ENCODE measurements at places on chromosomes 13 and 19.

GRCh38 chr13:48590141-48590901 lies 57.4 kb upstream of the RCBTB2 start:
- DNase-seq = no peak

DNA sequence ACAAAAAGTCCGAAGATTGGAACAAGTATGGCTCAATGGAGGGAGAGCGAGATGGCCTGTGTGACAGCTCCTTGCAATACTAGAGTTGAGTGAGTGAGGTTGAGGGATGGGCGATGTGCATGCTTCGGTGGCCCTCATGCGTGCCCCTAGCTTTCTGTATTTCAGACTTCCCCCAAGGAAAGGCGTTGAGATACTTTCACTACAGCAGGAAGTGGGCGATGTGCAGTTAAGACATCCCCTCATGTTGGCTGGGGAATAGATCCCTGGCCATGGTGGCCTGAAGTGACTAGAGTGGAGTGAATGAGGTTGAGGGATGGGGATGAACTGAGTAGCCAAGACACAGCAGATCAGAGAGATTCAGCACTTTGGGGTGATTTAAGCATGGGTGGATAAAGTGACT lies 633.9 kb upstream of the GPC6 start:
- DNase-seq = no peak

DNA sequence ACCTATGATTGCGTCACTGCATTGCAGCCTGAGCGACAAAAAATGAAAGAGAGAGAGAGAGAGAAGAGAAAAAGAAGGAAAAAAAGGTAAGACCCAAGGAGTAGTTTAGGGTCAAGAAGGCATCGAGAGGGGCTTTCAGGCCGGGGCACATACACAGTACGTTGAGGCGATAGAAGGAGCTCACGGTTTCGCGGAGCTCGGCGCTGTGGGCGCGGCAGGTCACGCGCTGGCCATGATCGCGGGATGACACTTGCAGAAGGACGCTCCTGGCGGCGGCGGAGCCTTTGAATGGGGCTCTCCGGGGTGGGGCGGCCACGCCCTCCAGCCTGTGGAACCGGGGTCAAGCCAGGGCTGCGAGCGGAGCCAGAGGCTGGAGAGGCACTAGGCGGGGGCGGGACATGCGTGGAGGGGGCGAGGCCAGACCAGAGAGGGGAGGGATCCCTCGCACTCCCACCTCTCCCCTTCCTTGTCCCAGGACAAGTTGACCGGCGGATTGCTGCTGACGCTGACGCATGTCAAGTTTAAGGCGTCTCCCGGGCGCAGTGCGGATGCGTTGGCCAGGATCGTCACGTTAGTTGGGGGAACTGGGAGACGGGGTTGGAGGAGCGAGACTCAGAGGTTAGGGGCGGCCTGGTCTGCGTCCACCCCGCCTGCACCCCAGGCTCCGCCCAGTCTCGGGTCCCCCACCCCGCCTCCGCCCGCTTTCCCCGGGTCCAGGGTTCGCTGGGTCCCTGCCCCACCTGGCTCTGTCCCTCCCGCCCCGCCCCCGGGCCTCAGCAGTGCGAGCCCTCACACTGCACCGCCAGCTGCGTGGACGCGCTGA lies 6.9 kb downstream of the NPHS1 start:
- DNase-seq = no peak

- no peak for DNase-seq
Observed at GRCh38 chr13:46377554-46377953, 9.5 kb downstream of the RUBCNL start.

GRCh38 chr13:101092985-101093384 lies 323.3 kb downstream of the NALCN start:
- no peak for DNase-seq

GRCh38 chr19:35080613-35081170 lies 34.9 kb upstream of the FXYD3 start:
- no peak for DNase-seq

DNA sequence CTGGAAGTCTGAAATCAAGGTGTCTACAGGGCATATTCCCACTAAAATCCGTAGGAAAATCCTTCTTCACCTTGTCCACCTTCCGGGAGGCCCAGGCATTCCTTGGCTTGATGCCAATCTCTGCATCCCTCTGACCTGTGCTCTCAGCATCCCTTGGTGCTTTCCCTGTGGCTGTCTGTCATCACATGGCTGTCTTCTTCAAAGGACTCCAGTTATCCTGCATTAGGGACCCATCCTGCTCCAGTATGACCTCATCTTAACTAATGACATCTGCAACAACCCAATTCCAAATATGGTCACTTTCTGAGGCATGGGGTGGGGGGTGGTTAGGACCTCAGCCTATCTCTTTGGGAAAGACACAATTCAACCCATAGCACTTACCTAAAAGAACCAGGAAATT lies 423.8 kb downstream of the IRS2 start:
- DNase-seq = no peak

GRCh38 chr19:5181329-5181728 lies 159.3 kb downstream of the PTPRS start:
- no peak for DNase-seq

DNA sequence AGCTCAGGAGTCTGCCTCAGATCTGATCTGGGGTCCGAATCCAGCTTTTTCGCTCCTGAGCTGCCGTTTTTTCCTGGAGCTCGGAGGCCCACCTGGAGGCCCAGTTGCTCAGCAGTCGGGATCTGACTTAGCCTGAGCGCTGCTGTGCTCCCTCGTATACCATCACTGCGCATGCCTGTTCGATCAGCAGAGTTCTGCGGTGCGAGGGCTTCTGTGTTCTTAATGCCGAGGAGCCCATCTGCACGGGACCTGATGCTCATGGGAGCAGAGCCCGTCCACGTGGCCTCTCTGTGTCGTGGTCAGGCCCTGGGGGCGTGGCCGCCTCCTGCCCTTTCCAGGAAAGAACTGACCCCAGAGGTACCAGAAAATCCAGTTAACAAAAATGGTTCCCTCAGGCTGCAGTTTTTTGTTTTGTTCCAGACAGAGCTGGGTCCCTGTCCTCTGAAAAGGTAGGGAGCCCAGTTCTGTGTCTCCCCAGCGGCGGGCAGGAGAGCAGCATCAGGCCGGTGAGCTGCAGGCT lies 57.4 kb downstream of the MCF2L start:
- DNase-seq = no peak

GRCh38 chr19:3573858-3574637 lies 1.3 kb downstream of the HMG20B start:
- peak; percentile 99 for DNase-seq

GRCh38 chr13:27712421-27712820 lies 79.9 kb upstream of the GSX1 start:
- no peak for DNase-seq

DNA sequence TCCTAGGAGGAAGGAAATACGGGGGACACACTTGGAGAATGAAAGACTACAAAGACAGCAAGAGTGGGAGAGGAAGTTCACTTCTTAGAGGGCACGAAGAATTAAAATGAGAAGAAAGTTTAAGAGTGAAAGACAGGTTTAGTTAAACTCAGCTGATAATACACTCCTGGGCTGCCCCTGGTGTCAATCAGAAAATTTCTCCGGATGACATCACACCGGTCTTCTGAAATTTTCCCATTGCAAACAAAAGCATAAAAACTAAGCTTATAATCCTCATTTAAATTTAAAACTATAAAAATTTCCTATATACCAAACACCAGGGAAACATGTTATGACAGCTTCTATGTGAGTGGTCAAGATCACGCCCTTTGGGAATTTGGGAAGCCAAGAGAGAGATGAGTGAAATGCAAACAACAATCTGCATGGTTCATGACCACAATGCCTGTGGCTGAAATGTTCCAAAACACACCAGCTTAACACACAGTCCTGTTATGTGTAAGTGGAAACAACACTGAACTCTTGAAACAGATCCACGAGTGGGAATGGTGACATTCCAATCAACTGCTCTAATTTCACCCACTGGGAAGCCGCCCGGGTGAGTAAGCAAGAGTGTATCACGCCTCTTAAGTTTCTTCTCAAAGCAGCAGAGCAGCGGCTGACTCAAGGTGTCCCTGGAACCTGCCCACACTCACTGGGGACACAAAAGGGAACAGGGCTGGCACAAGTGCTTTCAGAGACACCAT lies 49.0 kb downstream of the BRD4 start:
- DNase-seq = no peak

- no peak for DNase-seq
Observed at GRCh38 chr19:39347332-39348164, 5.3 kb downstream of the SAMD4B start.

GRCh38 chr19:1455336-1456120 lies 5.6 kb downstream of the APC2 start:
- DNase-seq = peak; percentile 88

DNA sequence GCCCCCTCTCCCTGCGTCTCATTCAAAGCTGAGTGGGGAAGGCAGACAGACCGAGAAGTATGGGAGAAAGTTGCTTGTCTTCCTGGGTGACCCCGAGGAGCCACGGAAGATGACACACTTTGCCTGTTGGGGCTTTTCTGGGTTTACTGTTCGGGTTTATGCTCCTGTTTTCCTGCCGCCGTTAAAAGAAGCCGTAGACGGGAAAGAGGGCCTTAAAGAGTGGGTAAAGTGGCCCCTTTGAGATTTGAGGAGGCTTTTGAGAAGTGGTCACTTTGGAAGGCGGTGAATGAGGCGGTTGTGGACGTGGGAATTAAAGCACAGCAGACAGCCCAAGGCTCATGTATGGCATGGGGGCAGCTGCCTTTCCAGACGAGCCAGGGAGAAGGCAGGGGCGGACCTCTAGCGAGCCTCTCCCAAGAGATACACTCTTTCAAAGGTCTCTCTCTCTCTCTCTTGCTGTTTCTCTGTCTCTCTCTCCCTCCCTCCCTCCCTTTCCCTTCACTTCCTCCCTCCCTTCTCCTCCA lies 493 bp upstream of the LHFPL6 start:
- peak; percentile 52 for DNase-seq

- DNase-seq = no peak
Observed at GRCh38 chr13:30053939-30054338, 203.5 kb upstream of the UBL3 start.

GRCh38 chr13:24922387-24922744 lies 158.4 kb downstream of the RNF17 start:
- no peak for DNase-seq

GRCh38 chr19:55273978-55274707 lies 5.8 kb downstream of the HSPBP1 start:
- no peak for DNase-seq

DNA sequence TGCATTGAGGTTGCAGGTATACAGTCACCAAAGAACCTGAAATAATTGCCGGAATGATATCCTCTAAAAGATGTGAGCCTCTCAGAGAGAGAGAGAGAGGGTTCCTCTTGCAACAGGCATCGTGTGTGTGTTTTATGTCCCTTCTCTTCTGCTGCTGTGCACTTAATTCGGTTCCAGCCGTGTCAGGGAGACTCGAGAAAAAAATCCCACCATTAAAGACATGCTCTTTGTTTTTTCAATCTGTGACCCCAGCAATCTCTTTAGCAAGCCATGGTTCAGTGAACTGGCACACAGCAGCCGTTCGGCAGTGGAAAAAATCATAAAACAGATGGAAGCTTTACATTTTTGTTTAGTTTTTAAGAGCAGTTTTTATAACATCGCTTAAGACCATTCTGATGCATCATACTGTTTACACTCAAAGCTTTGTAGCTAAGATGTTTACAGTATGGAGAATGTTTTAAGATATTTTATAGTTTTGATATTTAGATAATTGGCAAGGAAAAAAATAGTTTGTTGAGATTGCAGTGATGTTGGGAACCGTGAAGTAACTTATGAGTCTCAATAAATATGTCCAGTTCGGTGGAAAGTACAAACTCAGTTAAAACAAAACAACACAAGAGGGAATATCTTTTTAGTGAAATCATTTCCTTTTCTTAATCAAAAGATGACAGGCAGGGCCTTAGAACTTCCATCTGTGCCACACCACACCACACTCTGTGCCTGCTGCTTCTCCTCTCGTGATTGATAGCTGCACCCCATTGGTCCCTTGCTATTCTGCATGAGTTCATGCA lies 31.2 kb upstream of the ZNF536 start:
- no peak for DNase-seq

DNA sequence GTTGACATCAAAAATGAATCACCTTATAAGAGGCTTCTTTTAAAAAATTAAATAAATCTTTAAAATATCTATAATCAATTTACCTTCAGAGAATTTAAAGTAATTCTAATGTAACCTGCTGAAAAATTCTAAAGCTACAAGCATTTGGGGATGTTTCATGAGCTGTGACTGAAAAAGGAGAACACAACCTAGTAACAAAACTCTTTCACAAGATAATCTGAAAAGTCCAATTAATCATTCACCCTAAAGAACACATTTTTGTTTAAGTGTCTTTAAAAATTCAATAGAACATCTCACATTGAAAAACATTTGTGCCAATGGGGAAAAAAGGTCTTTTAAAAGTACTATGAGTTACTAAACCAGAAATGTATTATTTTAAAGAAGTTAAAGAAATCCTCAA lies 22.8 kb downstream of the KLF12 start:
- DNase-seq = no peak

DNA sequence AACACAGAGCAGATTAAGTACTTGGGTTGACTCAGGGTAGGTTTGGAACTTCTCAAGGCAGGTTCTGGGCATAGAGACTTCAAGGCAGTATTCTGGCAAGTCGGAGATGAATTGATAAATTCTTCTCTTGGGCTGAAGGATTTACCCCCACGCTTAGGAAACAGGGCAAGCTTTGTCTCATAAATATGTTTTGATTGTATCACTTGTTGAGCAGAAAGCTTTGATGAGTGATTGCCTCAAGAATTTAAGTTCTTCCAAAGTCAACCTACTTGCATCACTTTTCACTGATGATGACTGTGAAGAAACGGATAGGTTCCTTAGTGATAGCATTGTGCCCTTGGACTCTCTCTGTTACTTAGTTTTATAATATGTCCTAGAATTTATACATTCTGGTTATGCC lies 258.6 kb upstream of the DACH1 start:
- DNase-seq = no peak

GRCh38 chr19:35153701-35154524 lies 622 bp upstream of the FXYD5 start:
- peak; percentile 82 for DNase-seq

- DNase-seq = no peak
Observed at GRCh38 chr19:41944336-41944735, 14.8 kb downstream of the RABAC1 start.

- no peak for DNase-seq
Observed at GRCh38 chr19:16595097-16595496, 22.9 kb upstream of the SLC35E1 start.

- DNase-seq = no peak
Observed at GRCh38 chr19:31834070-31834469, 484.8 kb upstream of the TSHZ3 start.

DNA sequence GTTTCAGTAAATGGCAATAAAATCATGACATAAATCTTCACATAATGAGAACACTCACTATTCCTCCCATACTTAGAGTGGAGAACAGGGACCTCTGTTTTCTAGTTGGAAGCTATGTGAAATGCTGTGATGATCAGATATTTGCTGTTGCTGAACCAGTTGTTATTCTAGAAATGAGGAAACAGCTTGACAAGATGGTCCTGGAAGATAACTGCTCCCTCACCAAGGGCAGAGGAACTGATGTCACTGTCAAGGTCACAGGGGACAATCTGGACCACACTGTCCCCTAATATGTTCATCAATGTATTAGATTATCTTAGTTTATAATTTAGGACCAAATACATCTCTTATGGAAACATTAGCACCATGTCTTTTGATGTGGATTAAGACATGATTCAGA lies 1173.3 kb downstream of the PCDH17 start:
- DNase-seq = no peak

- DNase-seq = peak; percentile 92
Observed at GRCh38 chr19:50817941-50818858, 5.4 kb downstream of the KLK1 start.

Data from ecto neural progenitor cell (in vitro differentiated cells).